ENCODE measurements at places on chromosomes 13 and 19.

DNA sequence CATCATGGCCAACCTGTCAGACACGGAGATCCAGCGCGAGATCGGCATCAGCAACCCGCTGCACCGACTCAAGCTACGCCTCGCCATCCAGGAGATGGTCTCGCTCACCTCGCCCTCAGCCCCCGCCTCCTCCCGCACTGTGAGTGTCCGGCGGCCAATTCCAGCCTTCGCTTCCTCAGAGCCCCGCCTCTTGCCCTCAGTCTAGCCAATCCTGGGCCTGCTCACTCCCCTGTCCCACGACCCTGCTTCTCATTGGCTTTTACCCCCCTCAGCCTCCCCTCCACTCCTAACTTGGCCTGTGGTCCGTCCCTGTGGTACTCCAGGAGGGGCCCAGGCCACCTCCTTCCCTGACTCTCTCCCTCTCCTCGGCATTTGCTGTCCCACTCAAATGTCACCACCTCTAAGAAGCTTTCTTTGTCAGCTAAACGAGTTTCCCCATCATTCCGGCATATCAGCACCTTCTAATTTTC is 12.3 kb downstream of the HRC start:
- DNase-seq = no peak

DNA sequence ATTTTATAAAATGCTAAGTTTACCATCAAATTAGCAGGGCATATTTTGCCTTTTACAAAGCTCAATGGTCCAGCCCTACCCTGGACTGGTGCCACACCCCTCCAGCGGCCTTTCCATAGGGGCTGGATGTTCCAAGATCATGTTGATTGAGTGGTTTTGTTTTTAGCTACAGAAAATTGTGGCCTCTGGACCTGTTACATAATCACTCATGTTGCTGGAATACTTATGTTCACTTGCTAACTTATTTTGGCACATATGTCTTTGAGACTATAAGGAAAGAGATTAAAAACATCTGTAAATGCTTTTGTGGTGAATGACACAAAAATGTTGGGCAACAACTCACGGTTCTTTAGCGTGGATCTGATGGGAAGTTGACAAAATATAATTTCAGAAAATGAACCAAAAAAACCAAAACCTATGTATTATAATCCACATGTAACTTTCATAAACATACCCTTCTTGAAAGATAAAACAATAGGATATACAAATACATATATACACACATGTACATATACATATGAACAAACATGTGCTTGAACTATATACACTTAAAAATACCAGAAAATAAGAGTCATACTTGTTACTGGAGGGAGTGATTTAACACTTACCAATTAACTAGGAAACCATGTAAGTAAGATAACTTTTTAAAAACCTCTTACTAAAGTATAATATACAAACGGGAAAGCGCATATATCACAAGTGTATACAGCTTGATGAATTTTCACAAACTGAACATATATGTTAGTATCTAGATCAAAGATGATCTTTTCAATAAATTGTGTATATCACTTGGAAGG is 46.6 kb upstream of the SLC15A1 start:
- no peak for DNase-seq

DNA sequence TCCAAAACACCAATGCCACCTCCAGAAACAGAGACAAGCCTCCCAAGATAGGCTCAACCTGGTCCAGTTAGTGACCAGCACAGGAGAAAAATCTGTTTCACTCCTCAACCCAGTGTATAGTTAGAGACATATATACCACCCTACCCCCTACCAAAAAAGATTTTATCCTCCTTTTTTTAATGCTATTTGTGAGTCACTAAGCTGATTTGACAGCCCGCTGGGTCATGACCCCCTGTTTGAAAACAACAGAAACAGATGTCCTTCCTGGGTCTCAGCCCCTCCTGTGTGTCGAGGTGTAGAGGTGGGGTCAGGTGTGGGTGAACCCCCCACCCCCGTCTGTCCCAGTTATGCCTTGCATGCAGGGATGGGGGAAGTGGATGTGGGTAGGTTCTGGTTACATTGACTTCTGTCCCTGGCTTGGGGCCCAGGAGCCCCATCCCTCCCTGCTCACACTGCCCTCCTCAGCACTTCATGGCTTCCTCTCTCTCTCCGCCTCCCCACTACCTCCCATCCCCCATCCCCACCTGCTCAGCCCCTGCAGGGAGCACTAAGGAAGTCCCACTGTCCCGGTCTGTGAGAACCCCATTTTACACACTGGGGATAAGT is 14.0 kb upstream of the TOMM40 start:
- DNase-seq = no peak

GRCh38 chr19:13037161-13037560 is 41.9 kb downstream of the NFIX start:
- DNase-seq = no peak

Measured in T-helper 9 cell (primary cell).